Stimulated activated CD4-positive, alpha-beta T cell treated with anti-CD3 and anti-CD28 coated beads, Interleukin-1b, Interleukin-23, amount 100 ng/mL, for 24 hours (primary cell): ENCODE measurements at places on chromosomes 2 and 18.

DNA sequence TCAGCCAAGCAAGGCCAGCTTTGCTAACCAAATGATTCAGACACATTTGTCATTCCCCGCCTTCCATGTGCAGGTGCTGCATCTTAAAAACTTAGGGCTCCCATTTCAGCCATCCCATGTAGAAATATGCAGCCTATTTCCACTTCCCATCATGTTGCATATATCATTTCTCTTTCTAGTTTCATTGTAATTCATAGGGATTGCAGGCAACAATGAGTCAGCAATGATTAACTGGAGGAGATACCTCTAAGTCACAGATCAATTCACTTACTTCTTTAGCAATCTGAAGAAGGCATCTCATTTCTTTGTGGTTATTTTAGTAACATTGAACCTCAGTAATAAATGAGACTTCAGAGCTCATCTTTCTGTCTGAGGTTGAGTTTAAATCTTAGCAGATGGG lies 276.1 kb upstream of the PKDCC start:
- no peak for DNase-seq

DNA sequence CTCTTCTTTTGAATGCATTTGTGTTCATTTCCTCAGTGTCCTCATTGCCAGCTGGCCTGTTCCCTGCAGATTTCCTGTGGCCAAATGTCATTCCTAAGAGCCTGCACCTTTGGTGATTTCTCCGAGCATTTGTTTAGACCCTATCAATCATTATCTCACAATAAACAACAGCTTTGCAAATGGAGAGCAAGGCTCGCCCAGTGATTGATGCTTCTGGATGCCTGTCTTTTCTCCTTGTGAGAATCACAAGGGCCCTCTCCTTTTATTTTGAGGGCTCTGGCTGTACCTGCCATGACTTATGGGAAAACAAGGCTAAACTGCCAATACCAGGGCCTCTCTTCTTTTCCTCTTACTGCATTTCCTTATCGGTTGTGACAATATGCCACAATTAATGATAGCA lies 1454.4 kb upstream of the CELF4 start:
- no peak for DNase-seq

DNA sequence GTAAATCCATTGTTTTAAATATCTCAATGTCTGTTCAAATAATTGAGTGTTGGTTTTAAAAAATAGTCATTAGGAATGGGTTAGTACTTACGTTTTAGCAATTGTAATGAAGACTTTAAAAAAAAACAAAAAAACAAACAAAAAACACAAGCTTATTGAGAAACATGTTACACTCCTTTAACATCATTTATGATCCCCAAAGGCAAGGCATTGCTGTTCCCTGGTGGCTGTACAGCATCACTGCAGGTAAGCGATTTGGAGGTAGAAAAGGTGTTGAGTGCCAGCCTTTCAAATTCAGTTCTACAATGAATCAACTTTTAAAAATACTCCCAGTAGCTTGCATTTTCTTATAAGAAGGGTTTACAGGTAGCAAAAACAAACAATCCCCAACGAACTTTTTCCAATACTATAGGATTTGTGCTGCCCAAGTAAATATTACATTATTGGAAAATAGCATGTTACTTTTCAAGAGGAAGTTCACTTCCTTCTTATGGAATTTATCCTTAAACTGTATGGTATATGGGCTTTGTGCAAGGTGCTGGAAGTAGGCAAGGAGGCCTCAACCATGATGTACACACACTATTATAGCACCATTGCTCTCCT lies 27.5 kb downstream of the CNRIP1 start:
- no peak for DNase-seq

- DNase-seq, result no peak
Observed at GRCh38 chr2:45353879-45354278, 257.2 kb downstream of the SRBD1 start.

DNA sequence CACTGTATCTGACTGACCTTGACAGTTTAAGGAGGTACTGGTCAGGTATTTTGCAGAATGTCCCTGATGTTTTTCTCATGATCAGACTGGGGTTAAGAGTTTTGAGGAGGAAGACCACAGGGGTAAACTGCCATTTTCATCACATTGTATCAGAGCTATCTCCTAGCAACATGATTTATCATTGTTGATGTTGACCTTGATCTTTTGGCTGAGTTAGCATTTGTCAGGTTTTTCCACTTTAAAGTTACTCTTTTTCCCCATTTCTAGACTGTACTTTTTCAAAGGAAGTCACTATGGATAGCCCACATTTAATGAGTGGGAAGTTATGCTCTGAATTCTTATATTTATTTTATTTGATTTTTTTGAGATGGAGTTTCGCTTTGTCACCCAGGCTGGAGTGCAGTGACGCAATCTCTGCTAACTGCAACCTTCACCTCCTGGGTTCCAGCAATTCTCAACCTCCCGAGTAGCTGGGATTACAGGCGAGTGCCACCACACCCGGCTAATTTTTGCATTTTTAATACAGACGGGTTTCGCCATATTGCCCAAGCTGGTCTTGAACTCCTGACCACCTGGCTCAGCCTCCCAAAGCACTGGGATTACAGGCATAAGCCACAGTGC lies 17.7 kb upstream of the SLC39A10 start:
- no peak for DNase-seq

DNA sequence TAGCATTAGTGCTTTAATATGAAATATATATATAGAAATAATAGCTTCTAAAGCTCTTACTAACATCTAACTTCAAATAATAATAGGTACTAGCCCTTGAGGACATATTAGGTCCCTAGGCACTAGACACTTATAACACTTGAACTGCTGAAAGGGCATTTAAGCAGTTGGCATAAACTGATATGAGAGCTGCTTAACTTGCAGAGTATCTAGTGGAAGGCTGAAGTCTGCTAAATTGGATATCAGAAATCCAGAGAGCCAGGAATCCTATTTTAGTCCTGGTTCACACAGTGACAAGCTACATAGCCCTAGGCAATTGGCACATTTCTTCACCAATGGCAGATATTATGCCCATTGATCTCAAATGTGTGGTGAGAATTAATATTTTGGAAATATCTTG lies 326.9 kb upstream of the UBE2E3 start:
- DNase-seq, result no peak

GRCh38 chr2:100778637-100779450 lies 41.1 kb upstream of the NPAS2 start:
- no peak for DNase-seq

DNA sequence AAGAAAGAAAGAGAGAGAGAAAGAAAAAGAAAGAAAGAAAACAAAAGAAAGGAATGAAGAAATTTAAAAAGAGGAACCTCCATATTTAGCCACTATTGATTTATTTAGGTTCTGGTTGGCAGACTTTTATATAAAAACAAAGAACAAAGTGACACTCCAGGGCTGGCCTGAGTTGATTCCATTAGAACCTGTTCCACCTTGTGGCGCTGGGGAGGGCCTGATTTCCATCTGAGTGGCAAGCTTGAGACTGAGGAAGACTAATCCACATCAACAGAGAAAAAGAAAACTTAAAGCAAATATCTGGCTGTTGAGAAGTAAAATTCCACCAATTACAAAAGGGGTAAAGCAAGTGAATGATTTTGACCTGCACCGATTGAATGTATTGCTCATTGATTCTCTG lies 345.3 kb downstream of the EN1 start:
- DNase-seq, result no peak

GRCh38 chr2:80568011-80568410 lies 263.5 kb upstream of the LRRTM1 start:
- DNase-seq, result no peak

DNA sequence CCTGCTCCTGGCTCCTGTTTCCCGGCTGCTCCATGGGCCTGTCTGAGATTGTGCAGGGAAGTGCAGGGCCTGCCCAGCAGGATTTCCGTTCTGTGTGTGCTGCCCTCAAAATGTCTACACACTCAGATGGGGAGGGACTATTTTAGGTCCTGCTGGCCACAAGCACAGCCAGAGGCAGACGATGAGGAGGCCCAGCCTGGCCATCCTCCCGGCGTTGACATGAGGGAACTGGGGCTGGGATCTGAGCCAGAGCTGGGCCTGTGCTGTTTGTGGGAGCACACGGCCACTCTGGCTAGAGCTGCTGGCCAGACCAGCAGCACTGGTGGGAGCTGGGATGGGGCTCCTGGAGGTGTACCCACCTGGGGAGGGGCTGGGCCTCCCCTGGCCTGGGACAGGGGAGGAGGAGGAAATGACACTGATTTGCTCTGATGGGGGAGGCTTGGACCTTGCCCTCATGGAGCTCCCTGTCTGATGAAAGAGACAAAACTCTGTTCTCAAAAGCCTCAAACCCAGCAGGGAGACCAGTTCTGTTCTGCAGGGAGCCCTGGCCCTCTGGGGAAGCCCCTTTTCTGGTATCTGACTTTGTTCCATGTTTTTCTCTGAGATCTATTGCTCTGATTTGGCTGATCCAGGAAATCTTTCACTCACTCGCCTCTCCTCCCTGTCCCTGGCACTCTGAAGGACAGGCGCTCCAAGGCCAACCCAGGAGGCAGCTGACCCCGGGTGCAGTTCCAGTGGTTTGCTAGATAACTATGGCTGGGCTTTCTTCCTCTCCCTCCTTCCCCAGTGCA lies 161.8 kb downstream of the DYSF start:
- DNase-seq, result no peak
